ENCODE measurements at places on chromosomes 11 and 22. TPM values are rescaled to one million over a fixed set of nuclear protein-coding genes. Genes with fewer than 3 reads are reported as not detected.

DNA sequence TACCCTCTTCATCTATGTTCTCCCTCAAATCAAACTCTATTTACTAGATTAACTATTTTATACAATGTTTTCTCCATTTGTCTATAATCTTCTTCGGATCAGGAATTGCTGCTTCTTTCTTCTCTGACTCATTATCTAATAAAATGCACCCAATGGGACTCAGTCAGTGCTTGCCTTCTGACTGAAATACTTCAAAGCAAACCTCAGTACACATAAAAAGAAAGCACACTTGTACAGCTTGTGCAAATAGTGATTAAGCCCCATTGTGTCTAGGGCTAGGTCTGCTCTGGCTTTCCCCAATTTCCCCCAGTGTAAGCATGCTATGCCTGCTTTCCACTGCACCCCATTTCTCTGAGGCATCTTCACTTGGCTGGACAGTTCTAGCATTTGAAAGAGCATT lies 118.6 kb upstream of the C11orf87 start:
- DNase-seq = no peak

- peak; percentile 83 for DNase-seq
Measured at GRCh38 chr11:12150831-12151382, 40.5 kb downstream of the MICAL2 start.

DNA sequence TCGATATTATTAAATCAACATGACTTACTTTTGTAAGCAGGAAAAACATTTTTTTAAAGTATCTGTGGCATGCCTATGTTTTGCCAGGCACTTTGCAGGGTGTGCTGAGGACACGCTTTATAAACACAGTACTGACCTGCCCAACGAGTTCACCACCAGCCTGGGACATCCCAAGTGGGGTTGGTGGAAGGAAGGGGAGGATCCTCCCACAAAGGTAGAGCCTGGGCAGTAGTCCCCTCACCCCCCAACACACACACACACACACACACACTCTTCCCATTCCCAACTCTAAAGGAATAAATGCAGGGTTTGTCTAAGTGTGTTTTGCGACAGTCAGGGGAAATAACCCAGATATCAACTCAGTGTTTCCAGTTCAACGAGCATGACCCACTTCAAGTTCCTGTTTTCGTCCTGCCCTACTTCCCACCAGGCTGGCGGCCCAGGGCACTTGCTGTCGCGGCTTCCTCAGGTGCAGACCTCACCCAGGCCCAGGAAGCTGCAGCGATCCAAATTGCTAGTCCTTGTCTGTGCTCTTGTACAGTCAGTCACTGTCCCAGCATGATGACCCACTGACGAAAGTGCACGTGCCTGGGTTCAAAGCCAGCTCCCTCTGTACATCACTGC lies 3.1 kb downstream of the CERK start:
- DNase-seq = no peak

DNA sequence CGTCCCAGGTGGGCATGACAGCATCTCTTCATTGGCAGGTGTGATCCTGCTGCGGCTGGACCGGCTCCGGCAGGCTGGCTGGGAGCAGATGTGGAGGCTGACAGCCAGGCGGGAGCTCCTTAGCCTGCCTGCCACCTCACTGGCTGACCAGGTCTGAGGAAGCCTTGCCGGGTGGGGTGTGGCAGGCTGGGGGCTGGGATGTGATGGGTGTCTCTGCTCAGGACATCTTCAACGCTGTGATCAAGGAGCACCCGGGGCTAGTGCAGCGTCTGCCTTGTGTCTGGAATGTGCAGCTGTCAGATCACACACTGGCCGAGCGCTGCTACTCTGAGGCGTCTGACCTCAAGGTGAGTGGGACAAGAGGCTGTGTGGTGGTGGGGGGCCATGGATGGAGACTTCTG lies 3.5 kb downstream of the LARGE2 start:
- no peak for DNase-seq

GRCh38 chr11:57638005-57638781 lies 11.5 kb downstream of the YPEL4 start:
- DNase-seq = peak; percentile 85

GRCh38 chr22:35984183-35985175 lies 44.1 kb downstream of the RBFOX2 start:
- no peak for DNase-seq

DNA sequence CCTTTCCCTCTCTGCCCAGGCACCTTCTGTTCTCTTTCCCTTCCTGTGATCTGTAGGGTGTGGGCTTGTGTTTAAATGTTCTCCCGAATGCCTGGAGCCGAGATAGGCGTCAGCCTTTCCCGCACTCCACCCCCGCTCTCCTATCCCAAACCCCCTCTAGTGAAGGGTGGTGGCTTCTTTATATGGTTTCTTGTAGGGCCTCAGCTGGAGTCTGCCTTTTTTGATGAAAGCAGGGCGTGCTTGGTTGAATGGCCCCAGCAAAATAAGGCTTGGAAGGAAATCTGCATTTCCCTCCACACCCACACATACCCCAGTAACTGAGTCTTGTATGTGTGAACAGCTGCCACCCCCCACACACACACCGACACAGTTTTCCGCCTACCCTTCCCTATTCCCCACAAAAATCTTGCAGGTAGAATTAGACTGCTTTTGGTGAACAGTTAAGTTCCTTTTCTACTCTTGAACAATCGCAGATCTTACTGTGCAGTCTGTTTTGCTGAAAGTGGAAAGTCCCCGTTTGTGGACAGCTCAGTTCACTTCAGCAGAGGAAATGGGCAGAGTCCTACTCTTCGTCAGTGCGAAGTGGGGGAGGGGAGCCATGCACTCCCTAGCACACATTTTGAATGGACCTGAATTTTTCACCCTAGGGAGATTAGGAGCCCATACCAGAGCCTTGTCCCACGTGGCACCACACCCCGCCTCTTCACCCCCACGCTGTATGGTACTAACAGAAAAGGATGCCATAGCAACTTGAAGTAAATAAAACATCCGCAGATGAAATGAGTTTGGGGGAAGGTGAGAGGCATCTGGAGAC lies 25.5 kb upstream of the GRK2 start:
- DNase-seq = peak; percentile 63

DNA sequence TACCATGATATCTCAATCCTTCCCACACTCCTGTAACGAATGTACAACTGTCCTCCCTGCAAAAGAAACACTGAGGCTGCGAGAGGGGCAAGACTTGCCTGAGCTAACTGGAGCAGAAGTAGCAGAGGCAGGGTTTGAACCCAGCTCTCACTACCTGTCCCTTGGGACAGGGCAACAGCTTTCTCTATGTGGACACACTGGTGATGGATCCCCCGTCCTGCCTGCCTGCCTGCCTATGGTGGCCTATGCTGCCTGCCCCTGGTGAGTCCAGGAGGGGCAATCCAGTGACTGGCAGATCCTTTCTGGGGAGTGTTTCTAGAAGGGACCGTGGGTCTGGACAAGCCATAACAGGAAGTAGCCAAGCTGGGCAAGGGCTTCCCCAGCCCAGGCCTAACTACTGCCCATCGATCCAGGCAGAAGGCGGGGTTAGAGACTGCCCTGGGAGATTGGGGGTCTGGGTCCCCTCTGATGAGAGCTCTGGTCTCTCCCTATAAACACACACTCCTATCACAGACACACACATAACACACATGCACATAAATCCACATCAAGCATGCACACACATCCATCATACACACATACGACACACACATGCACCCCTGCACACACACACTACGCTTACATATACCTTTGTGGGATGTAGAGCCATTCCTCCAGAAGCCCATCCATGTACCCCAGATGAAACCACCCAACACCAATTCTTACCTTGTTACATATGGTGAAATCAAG lies 1.1 kb upstream of the EMID1 start:
- no peak for DNase-seq

- no peak for DNase-seq
Measured at GRCh38 chr11:44267006-44267749, 42.8 kb downstream of the ALX4 start.

GRCh38 chr11:77089004-77089545 lies 13.6 kb upstream of the OMP start:
- DNase-seq = no peak

DNA sequence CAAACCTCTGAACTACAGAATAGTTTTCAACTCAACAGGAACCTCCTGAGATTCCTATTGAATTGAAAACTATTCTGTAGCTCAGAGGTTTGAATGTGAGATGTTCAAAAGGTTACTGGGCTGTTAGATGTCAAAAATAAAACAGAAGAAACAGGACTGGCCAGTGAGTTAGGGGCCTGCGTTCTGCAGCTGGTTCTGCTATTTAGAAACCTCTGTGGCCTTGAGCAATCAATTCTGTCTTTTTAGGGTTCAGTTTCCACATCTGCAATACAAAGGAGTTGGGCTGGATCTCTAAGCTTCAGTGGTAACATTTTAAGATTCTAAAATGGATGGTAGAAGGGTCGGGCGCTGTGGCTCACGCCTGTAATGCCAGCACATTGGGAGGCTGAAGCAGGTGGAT lies 55.8 kb downstream of the CLMP start:
- DNase-seq = no peak

DNA sequence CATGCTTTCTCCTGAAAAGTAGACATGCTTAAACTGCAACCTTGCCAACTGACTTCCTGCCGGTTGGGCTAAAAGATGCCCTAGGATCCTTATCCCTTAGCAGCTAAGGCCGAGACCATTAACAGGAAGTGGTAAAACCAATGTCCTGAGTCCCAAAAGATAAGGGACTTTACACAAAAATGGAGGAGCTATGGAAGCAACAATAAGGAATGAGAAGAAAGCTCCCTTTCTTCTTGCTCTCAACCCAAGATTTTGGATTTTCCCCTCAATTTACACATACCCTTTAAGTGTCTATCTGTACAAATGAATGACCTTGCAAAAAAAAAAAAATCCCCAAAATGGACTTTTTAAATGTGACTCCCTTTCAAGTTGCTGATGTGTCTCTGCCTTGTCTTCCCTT lies 11.1 kb downstream of the MRPL17 start:
- DNase-seq = no peak

GRCh38 chr11:63843041-63843440 lies 4.1 kb downstream of the MARK2 start:
- no peak for DNase-seq

DNA sequence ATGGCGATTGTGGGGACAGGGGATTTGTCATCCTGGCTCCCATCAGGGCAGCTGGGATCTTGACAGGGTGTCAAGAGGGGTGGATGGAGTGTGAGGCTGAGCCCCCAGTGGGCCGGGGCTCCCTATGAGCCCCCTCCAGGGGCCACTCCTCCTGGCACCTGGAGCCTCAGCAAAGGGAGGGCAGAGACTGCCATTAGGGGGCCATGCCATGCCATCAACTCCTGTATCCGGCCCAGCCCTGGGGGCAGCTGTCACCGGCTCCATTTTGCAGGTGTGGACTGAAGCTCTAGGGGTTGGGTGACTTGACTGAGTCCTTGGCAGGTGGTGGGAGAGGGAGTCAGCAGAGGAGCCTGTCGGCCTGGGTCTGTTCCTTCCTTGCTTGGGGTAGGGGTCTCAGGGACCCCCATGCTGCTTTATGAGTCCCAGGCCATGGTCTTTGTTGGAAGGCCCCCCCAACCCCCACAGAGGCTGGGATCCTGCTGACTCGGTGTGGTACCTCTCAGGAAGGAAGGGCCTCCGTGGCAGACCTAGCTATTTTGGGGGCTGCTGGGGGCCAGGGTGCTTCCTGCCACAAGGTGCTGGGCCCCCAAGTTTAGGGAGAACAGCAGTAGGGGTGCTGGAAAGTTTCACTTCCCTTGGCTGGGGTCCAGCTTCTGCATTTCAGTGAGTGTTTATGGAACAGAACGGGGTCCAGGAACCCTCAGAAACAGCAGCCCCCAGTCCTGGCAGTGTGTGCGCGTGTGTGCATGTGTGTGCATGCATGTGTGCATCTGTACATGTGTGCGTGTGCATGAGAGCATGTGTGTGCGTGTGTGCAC lies 1.5 kb downstream of the ACY3 start:
- no peak for DNase-seq

DNA sequence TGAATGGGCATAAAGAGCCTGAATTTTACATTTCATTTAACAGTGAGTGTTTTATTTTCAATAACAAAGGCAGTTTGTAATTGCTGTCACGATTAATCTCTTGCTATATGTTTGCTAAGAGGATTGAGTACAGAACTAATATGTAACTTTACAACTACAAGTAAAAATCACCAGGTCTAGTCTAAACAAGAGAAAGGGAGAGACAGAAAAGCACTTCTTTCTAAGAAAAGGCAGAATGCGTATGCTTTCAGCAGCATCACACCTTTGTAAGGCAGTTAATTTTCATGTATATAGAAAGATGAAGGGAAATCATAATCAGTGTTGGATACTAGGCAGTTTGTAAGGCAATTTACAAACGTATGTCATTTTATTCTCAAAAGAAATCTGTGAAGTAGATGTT lies 169.8 kb downstream of the NELL1 start:
- DNase-seq = no peak

- no peak for DNase-seq
Measured at GRCh38 chr22:30397656-30398635, 1.1 kb downstream of the SEC14L2 start.

DNA sequence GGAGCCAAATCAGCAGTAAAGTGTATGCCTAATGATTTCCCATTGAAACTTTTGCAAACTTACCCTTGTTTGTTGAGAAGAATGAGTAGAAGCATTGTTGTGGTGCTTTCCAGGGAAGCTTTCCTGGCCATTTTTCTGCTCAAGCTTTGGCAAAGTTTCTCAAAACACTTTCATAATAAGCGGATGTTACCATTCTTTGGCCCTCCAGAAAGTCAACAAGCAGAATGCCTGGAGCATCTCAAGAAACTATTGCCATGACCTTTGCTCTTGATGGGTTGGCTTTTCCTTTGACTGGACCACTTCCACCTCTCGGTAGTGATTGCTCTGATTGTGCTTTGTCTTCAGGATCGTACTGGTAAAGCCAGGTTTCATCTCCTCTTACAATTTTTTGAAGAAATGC lies 10.7 kb downstream of the PIWIL4 start:
- no peak for DNase-seq

DNA sequence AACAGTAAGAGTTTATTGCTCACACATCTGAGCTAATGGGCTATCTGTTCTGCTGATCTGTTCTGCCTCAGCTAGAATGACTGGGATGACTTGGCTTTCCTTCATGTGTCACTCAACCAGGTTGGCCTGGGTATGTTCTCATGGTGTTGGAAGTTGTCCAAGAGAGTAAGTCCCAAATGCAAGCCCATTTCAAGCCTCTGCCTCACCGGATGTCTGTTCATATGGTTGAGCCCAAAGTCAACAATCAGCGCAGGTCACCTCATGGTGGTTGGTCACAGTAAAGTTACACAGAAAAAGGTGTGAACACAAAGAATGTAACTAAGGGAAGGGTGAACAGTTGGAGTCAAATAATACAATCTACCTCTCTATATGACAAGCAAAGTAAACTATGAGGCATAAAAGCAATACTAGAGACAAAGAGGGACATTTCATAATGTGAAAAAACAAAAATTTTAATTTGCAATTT lies 1.9 kb downstream of the GDPD4 start:
- peak; percentile 51 for DNase-seq

GRCh38 chr11:80054582-80055165 lies 613.8 kb upstream of the TENM4 start:
- no peak for DNase-seq

- no peak for DNase-seq
Measured at GRCh38 chr11:128311742-128312719, 275.3 kb downstream of the ETS1 start.

GRCh38 chr11:21429401-21429800 lies 760.0 kb downstream of the NELL1 start:
- no peak for DNase-seq

Gene KRTAP5-9
- not detected for polyA plus RNA-seq

Gene TRIM21
- 22.9 TPM for polyA plus RNA-seq

All from fibroblast of lung (primary cell).